ENCODE measurements at places on chromosomes 1 and 21.
A peak's percentile ranks its signal among the peaks of the same experiment; 100 is the strongest.

- DNase-seq = peak; percentile 95
Observed at GRCh38 chr1:183470147-183470960, 1.9 kb upstream of the SMG7 start.

DNA sequence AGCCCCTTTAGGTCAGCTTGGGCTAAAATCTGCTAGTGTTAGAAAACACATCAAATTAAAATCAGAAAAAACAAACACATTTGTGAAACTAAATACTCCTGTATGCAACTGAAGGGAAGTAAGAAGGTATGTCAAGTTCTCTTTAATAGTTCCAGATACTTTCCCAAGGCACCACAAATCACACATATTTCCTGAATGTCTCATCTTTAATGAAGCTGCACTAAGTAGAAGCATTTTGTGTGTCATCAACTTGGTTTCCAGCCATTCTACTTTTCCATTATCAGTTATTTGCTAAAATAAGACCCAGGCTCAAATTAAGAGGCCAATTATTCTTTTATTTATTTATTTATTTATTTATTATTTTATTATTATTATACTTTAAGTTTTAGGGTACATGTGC is 34.7 kb downstream of the CRB1 start:
- no peak for DNase-seq

- no peak for DNase-seq
Observed at GRCh38 chr21:37686991-37687810, 229.1 kb downstream of the KCNJ6 start.

GRCh38 chr1:64895500-64895899 is 70.8 kb downstream of the JAK1 start:
- no peak for DNase-seq

DNA sequence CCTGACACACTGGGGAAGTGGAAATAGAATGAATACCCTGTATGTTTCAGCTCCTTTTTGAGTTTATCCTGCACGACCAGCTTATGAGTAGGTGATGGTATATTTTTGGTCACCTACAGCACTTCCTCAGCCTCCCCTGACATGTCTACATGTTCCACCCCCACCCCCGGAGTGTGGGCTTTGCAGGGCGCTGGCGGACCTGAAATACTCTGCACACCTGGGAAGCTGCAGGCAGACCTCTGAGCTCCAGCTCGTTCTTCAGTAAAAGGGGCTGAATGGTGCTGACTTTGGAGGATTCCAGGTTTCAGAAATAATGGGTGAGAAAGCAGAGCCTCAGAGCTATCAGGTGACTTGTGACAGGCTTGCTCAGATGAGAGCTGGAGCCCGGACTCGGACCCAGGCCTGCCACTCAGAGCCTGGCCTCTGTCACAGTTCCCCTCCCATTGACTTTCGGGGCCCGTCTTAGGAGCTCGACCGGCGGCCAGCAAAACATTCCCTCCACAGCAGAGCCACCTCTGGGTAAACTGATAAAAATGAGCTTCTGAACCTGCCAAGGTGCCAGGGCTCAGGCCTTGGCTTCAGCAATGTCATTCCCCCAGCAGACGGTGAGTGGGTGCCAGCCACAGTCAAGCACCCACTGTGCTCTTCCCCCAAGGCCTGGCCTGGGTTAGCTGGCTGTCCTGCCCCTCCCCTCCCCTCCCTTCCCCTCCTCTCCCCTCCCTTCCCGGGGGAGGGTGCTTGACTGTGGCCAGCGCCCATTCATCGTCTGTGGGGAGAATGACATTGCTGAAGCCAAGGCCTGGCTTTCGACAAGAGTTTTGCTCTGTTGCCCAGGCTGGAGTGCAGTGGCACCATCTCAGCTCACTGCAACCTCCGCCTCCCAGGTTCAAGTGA is 30.1 kb downstream of the DOP1B start:
- no peak for DNase-seq

DNA sequence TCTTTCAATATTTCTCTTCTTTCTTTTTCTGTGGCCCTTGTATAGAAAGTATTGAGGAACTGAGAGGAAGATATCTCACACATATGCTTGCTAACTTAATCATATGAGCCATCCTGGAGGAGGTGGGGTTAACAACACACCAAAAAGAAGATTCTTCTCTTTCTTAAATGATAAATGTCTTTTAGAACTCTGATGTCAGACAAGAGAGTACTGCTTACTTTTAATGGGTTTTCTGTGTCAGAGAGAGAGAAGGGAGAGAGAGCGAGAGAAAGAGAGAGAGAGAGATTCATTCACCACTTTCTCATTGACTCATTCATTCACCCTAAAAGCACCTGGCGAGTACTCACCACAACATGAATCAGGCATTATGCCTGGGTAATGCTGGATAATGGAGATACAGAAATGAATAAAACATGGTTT is 250.3 kb upstream of the SGIP1 start:
- no peak for DNase-seq

DNA sequence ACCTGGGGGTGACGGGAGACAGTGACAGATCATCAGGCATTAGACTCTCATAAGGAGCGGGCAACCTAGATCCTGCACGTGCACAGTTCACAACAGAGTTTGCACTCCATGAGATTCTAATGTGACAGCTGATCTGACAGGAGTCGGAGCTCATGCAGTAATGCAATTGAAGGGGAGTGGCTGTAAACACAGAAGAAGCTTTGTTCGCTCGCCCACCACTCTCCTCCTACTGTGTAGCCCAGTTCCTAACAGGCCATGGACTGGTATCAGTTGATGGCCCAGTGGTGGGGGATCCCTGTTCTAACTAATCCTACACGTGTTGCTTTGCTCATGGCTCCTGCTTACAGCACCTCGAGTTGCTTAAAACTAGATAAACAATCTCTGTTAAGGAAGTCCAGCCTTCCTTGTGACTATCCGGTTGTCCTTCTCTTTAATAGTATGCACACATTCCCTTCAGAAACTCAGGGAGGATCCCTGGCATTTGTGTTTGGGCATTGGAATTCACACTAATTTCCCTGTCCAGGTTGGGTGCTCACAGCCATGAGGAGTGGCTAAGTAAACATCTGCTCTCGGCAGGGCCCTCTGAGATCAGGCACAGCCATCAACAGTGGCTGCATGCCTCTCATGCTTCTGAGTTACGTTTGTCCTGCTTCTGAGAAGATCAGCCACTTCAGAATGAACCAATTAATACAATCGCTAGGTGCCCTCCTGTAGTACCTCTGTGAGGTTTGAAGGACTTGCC is 21.1 kb upstream of the F3 start:
- DNase-seq = no peak

GRCh38 chr1:87826681-87827251 is 498.1 kb downstream of the LMO4 start:
- no peak for DNase-seq

GRCh38 chr1:232986527-232986922 is 36.1 kb downstream of the NTPCR start:
- no peak for DNase-seq

- no peak for DNase-seq
Observed at GRCh38 chr1:12553963-12554362, 64.0 kb downstream of the DHRS3 start.

GRCh38 chr1:104636581-104636980 is 886.9 kb downstream of the AMY1C start:
- no peak for DNase-seq

DNA sequence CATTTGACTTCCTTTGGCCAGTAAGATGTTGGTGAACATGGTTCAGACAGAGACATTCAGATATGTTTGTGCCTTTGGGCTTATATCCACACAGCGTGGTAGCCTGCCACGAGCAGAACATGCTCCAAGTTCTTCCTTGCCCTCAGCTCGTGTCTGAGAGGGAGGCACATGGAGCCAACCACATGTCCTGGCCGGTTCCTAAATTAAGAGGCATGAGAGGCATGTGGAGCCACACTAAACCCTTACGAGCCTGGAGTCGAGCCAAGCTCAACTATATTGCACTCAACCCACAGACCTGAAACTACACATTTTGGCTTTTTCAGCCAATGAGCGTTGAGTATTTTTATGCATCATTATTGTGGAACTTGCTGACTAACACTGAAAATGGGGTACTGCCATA is 133.7 kb upstream of the KCNK1 start:
- no peak for DNase-seq

DNA sequence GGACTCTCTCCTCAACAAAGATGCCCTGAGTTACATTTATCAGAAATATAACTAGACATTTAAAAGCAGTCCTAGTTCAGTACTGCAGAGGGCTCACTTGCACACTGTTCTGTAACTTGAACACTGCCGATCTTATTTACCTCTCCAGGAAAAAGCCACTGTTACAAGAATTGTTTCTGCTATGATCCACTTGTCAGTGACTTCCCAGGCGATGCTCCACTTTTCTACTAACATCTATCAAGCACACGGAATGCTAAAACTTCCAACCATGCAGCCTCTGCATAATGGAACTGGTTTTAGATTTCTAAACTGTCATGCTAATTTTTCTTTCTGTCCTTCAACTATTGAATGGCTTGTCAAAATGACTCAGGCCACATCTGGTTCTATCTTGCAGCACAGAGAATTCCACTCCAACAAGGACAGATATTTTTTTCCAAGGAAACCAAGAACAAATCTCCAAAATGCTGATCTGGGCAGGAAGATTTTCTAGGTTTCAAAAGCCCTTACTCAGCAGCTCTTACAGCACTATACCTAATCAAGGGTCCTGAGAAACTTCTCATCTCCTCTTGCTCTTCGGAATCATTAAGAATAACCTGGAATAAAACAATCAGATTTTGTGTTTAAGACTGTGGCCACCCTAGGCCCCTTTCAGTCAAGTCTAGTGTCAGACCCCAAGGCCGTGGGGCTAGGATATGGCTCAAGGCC is 9.9 kb downstream of the SEC16B start:
- no peak for DNase-seq
